ENCODE measurements at places on chromosomes 5 and 9.

DNA sequence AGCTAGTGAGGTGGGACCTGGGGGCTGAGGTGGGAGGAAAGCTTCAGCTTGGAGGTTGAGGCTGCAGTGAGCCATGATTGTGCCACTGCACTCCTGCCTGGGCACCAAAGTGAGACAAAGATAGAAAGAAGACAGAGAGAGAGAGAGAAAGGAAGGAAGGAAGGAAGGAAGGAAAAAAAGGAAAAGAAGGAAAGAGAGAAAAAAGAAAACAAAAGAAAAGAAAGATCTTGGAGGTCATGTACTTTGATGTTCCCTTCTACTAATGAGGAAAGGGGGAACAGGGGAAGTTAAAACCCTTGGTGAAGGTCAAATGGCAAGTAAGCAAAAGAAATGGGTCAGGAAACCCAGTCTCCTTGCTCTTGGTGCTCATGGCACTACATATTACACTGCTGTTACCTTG, 2.4 kb upstream of the RAI14 start:
- no peak for DNase-seq

GRCh38 chr5:42387563-42387962, 35.7 kb upstream of the GHR start:
- DNase-seq, result no peak

DNA sequence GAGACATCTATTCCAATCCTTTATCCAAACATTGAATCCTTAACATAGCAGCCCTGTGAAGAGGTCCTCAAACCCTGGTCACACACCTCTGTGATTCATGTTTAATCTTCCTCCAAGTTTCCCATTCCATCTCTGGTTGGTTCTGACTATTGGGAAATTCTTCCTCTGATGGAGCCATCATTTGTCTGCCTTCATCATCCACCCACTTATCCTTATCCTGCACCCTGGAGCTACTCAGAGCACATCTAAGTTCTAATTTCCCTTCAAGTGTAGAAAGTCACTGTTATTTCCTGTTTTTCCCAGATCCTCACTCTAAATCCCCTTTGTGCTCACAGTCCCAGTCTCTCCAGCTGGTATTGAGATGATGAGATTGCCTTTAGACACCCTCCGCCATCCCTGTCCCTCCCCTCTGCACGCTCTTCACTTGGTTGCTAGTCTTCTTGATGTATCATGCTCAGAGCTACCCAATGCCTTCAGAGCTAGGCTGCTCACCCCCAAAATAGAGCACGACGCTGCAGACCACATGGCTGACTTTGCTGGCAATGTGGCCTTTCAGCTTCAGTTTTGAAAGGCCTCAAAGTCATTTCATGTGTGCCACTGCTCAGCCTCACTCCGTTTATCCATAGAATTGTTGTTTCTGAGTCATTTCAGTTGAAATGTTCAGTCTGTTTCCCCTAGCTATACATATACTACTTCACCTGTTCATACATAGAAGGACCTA, 154.3 kb downstream of the PALM2AKAP2 start:
- DNase-seq, result no peak

DNA sequence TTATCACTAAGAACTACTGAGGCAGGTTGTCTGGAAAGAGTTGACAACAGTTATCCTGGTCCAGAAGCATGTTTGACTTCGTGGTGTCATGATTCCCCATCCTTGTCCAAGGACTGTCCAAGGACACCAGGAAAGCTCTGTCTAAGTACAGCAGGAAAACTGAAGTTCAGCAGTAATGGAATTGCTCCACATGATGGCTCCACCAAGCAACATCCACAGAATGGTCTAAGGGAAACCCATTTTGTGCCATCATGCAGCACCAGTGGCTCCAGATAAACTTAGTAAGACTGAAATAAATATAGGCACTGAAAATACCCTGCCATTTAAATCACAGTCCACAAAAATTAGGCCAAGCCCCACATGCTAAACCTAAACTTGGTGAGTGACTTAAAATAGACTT, 192.8 kb downstream of the CDH18 start:
- DNase-seq, result no peak

GRCh38 chr9:79694676-79695400, 123.1 kb downstream of the TLE4 start:
- DNase-seq, result no peak

DNA sequence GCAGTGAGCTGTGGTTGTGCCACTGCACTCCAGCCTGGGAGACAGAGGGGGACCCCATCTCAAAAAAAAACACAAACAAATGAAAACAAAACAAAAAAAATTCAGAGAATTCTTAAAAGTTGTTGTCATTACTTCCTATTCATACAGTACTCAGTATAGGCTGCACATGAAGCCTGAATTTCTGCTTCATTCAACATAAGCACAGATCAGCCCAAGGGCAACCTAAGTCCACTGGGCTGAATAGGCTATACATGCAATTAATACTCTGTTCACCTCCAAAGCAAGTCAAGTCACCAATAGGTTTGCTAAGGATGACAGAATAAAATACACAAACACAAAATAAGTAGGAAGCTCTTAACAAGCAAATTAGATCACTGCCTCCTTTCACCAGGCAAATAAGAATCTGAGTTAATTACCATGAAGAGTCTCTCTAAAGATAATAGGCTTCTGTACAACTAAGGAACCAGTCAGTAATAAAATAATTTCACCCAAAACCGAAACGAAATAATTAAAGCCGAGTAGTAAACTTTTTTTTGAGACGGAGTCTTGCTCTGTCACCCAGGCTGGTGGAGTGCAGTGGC, 18.7 kb downstream of the UBTD2 start:
- DNase-seq, result no peak

GRCh38 chr5:31380049-31380448, 151.8 kb downstream of the DROSHA start:
- no peak for DNase-seq

- no peak for DNase-seq
Measured at GRCh38 chr5:18601185-18601584, 966.9 kb downstream of the TAF11L14 start.

DNA sequence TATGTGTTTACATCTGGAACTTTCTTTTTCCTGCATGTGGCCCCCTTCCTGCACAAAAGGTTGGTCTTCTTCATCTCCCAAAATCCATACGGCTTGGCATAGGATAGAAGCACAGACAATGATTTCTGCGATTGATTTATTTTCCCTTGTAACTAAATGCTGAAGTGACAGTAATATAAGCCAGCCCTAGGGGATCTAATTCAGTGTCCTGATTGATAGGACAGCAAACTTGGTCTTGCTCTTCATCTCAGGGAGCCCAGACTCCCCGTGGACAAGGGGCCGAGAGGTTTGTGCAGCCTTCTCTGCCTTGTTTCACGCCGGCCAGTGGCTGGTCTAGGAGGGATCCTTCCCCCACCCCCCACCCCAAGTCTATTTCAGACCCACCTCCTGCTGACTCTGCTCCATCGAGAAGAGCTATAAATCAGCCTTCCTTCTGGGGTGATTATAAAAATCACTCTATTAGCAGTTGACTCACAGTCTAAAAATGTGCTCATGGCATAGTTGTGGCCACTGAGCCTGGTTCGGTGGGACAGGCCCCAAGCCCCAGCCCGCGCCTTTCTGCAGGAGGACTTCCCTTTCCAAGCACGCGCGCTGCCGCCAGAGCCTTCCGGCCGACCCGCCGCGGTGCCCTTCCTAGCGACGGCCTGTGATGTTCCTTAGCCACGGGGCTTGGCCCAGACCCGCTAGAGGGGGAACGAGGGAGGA, 89.8 kb upstream of the COL5A1 start:
- DNase-seq, result no peak

GRCh38 chr5:158725297-158725851, 374.3 kb downstream of the EBF1 start:
- DNase-seq, result no peak

DNA sequence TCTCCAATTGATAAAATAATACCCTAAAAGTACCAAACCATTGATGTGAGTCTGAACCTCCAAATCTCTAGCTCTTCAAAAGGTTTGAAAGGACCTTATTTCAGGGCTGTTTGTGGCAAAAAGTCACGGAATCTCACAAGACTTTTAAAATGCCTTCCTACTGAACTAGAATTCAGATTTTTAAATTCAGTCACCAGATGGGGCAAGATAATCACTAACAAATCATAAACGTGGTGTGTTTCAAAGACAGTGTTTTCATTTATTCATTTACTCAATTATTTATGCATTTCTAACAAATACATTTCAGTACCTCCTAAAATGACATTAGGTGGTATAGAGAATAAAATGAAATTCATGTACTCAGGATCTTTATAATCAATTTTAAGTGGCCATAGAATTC, 68.2 kb upstream of the SMC2 start:
- DNase-seq, result no peak

- no peak for DNase-seq
Measured at GRCh38 chr5:40909264-40909663, at the start of gene C7. Gene C7, plus strand, starts transcription at chr5:40909497. Its CDS starts 114 bp downstream, at chr5:40909611.

DNA sequence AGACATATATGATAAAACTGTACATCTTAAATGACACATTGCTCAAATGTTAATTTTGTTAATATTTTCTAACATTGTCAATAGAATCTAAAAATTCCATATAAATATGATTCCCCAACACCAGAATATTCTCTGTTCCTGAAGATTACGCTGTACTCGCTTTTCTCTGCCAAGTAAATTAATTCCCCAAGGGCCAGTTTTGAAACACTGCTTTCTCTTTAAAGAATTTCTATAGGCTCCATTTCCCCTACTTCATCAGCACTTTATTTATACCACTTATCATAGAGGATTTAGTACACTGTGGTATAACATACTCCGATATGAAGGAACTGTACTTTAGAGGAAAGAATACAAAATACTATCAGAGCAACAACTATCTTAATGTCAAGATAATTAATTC, 101.4 kb upstream of the ACOT12 start:
- no peak for DNase-seq

- DNase-seq, result no peak
Measured at GRCh38 chr9:83964973-83965349, 15.1 kb downstream of the HNRNPK start.

GRCh38 chr9:133496861-133497842, 18.3 kb upstream of the SLC2A6 start:
- no peak for DNase-seq

DNA sequence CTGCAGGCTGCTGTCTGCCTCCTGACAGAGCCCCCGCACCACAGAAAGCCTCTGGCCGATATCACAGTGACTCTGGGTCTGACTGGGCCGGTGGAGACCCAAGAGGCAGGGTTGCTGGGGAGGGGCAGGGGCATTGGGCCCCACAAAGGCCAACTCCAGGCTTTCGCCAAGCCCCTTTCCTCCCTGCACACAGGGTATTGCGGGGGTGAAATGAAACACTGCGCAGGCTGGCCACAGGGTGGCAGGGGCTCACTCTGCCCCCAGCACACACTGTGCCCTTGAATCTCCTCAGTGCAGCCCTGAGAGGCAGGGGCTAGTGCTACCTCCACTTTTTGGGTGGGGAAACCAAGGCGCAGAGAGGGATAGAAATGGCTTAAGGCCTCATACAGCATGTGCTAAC, 44.6 kb downstream of the BARX1 start:
- DNase-seq, result no peak

DNA sequence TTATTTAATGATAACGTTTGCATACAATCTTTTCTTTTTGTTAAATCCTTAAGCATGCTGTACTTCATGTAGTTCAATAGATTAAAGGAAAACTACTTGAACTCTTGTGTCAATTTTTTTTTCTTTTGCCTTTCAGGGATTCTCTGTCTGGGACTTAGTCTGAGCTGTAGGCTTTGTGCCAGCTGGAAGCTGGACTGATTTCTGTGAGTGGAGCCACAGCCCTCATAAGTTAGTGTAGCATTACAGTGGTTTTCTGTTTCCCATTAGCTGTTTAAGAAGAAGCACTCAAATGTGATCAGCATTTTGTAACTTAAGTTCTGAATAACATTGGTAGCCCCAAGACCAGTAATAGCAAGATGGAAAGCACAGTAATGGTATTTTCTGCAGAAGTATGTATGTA, 330.6 kb upstream of the MEF2C start:
- DNase-seq, result no peak

DNA sequence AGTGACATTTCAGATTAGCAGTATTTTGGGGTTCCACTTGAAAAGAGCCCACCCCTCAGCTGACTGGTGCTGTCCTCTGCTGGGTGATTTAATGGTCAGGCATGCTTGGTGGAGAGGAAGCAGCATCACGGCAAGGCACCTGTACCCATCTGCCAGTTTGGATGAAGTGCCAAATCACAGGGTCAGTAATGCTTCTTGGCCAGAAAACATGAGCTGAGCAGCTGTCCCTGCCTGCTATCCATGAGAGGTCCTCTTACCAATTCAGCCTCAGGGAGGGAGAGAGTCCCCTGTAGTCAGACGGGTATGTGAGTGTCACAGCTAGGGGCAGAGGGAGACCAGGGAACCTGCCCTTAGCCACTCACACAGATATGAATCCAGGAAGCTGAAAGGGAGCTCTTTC, 137.9 kb downstream of the SEC61B start:
- no peak for DNase-seq

DNA sequence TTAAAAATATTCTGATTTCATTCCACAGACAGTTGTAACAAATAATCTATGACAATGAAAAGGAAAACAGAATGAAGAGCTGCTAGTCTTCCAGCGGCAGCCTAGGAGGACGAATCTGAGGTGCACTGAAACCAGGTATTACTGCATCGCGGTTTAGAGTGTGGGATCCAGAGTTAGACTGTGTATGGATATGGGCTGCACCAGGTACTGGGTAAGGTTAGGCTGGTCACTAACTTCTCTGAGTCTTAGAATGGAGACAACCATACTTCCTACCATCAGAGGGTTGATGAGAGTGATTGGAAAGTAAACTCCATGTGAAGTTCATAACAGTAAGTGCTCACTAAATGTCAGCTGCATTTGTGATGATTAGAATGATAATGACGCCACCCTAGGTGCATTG, 158.7 kb downstream of the MYO10 start:
- DNase-seq, result no peak

DNA sequence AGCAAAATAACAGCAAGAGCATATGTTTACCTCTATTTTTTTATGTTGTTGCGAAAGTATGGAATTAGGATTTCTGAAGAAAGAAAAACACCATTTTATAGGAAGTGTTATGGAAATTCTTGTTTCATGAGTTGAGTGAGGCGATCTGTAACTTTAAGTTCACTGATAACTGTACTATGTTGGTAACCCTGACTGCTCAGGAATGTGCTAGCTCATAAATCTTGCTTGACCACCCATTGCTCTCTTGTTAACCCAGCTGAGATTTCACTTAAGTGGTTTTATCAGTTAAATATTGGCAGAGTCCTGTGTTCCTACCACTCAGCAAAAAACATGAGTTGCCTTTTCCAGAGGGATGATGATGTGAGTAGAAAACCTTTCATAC, 91.1 kb upstream of the STARD4 start:
- DNase-seq, result no peak

- no peak for DNase-seq
Measured at GRCh38 chr5:82812575-82812974, 264.6 kb downstream of the TMEM167A start.

DNA sequence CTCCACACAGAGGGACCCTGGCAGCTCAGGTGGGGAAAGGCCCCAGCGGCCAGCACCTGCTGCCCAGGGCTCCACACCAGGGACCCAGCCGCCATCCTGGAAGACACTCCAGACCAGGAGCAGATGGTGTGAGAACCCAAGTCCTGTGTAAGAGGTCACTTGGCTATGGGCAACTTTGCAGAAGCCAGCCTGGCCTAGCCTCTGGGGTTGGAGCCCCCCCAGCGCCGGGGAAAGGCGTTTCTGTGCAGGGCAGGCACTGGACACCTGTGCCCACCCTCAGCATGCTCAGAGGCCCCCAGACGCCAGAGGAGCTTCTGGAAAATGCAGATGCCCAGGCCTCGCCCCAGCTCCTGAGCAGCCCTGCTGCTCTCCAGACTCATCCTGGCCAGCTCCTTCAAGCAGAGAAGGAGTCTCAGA, 34.0 kb downstream of the RASGEF1C start:
- no peak for DNase-seq
